ENCODE measurements at places on chromosomes 6 and 20.

DNA sequence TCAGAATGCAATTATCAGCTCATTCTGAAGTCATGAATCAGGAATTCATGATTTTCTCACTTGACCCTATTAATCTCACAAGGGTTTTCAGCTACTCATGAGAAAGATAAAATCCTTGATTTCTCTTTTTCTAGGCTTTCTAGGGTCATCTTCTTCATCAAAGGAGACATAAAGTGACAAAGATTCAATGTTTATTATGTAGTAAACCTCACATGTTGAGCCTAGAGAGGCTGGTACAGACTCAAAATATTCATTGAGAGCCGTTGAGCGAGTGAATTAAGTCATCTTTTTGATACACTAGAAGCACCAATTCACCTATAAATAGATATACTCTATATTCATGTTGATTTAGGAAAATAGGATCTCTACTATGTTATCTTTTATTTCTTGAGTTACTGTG lies 104.8 kb upstream of the TRAF3IP2 start:
- no peaks in the 10 kb centered on the region for H3K27me3 ChIP-seq
- H3K36me3 ChIP-seq, result no peaks in the 10 kb centered on the region
- DNase-seq, result no peak
- H3K27ac ChIP-seq, result peak overlapping the region; percentile 49
- H3K4me1 ChIP-seq, result peaks cover 2% of the 10 kb centered on the region
- no peak overlapping the region for H3K4me3 ChIP-seq

DNA sequence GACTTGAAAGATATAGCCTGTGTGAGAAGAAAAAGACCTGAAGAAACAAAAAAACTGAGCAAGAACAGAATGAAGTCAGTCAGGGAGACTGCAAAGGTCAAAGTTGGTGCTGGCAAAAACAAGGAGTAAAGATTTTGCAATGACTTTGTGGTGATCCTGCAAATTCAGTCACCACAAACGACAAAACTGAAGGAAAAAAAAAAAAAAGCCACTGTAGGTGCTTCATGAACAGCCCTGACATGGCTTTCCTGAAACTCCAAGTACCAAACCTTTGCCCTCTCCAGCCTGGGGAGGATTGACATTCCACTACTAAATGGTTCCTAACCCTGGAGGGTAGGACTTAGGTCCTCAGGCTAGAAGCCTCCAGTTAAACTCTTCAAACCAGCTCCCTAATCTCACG lies 114.7 kb upstream of the BEND3 start:
- H3K27ac ChIP-seq, result no peak overlapping the region
- no peaks in the 10 kb centered on the region for H3K4me1 ChIP-seq
- H3K4me3 ChIP-seq, result no peak overlapping the region
- DNase-seq, result no peak

DNA sequence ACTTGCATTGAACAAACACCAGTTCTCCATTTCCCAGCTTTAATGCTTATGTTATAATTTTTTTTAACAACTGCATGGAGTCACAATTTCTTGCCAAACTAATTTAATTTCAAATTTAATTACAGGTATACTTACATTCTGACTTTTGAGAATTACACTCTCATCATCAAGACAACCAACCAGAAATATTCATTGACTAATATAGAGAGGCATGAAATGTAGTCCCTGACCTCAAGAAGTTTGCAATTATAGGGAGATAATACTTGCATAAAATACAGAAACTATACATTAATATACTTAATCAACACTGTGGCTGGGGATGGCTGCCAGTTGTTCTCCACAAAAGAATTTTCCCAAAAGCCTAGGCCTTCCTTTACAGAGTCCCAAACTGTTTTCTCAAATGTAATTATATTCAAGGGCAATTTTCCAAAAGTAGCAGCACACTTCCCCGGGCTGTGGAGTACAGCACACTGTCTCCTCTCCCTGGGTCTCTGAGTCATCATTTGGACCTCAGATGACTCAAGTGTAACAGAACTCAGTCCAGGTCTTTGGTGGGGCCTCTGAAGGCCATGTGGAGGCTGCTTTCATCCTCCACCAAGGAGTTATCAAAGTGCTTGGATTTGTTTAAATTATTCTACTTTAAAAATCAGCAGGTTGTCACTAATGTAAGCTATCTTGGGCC lies 114.1 kb downstream of the KIF16B start:
- H3K4me1 ChIP-seq, result no peaks in the 10 kb centered on the region
- no peak for DNase-seq
- H3K36me3 ChIP-seq, result no peaks in the 10 kb centered on the region
- no peaks in the 10 kb centered on the region for H3K27me3 ChIP-seq
- no peak overlapping the region for H3K4me3 ChIP-seq
- H3K27ac ChIP-seq, result no peak overlapping the region

DNA sequence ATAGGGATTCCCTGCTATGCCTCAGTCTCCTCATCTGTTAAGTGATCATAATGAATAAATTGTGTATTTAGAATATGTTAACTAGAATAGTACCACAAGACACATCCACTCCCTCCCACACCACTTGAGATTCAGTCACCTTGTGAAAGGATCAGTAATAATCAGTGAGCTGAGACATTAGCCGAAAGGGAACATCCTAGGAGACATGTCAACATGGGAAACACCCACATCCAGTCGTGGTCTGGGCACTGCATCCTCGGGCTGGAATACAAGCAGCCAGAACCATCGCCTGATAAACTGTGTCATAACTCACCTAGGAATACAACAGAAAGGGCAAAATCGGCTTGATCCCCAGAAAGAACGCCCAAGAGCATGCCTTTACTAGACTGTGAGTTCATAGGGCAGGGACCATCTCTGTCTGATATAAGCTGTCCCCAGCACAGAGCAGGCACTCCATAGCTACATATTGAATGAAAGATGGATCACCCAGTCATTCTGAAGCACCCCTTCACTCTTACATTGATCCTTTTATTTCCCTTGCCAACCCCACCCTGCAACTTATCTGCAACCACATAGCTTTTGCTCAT lies 23.9 kb downstream of the RIPOR2 start:
- DNase-seq, result no peak
- peak overlapping the region; percentile 62 for H3K27ac ChIP-seq
- H3K4me3 ChIP-seq, result peak overlapping the region; percentile 56
- no peaks in the 10 kb centered on the region for H3K27me3 ChIP-seq

DNA sequence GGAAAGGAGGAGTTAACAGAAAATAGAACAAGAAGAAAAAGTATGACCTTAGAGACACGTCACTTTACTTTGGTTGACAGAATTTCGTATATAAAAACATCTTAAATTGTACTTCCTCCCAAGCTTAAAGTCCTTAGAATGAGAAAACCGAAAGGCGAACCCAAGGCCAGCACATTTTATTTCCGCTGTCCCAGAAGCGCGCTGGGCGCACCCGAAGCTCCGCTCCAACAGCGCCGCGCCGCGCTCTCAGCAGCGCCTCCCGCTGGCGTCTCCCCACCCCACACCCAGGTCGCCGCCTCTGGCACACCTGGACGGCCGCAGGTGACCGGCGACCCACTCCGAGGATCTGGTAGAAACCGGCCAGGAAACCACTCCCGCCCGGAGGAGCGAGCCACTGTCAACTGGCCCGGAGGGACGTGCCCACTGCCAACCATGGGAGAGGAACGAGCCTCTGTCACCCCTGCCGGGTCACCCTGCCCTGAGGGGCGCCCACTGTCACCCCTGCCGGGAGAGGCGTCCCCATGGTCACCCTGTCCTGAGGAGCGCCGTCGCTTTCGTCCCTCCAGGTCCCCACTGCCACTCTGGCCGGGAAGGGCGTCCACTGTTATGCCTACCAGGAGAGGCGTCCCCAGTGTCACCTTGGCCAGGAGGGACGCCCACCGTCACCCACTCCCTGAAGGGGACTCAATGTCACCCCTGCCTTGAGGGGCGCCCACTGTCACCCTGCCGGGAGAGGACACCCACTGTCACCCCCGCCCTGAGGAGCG lies 824 bp downstream of the MPC1 start:
- H3K4me3 ChIP-seq, result peak overlapping the region; percentile 95
- peak; percentile 77 for DNase-seq
- H3K27me3 ChIP-seq, result no peaks in the 10 kb centered on the region
- peak overlapping the region; percentile 95 for H3K27ac ChIP-seq
- no peaks in the 10 kb centered on the region for H3K4me1 ChIP-seq

GRCh38 chr6:12585497-12585958 lies 131.0 kb upstream of the PHACTR1 start:
- peak overlapping the region; percentile 28 for H3K27ac ChIP-seq
- no peaks in the 10 kb centered on the region for H3K4me1 ChIP-seq
- DNase-seq, result peak; percentile 36
- no peaks in the 10 kb centered on the region for H3K27me3 ChIP-seq
- peak overlapping the region; percentile 12 for H3K4me3 ChIP-seq
